ENCODE measurements at places on chromosomes 3 and 15.

DNA sequence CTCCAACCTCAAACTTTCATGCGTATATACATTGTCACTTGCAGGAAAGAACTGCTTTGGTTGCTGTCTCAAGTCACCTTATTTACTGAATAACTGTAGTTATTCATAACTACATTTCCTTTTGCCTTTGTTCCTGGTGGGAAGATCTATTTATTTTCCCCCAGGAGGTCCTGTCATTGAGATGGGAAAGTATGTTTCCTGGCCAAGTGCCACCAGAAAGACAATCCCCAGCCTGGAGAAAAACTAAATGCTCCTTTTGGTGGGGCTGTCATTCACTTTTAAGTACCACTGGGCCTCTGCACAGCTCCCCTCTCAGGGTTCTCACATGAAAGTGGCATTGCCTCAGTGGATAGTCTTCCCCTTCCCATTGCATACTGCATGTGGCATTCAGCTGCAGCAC, 59.8 kb downstream of the LRRC3B start:
- peak; percentile 53 for DNase-seq

- DNase-seq = peak; percentile 94
Measured at GRCh38 chr3:35393901-35394799, 245.2 kb upstream of the ARPP21 start.

GRCh38 chr3:30457726-30458125, 148.7 kb upstream of the TGFBR2 start:
- no peak for DNase-seq

DNA sequence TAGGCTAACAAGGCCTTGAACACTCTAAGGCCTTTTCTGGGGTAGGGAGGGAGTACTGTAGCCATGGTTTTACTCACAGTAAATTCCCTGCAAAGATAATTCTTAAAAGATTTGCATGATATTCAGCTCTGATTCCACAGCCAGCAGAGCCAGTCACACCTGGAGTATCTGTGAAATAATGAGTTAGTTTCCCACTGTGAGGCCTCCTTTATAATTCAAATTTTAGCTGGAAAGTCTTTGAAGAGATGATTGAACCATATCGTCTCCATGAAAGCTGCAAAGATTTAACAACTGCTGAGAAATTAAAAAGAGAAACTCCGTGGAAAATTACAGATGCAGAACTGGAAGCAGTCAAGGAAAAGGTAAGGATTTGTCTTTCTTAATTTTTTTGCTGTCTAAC, 32.3 kb upstream of the DUT start:
- no peak for DNase-seq

DNA sequence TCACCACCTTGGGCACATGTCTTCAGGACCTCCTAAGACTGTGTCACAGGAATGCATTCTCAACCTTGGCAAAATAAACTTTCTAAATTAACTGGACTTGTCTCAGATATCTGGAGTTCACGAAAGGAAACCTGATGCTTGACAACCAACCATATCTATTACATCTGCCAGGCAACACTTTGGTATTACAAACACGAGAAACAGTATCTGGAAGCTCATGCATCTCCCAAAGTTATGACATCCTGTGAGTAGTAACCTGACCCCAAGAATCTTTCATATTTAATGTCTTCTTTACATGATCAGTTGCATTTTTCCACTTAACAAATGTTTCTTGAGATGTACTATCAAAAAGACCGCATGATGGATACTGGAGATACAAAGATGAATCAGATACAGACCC, 465.3 kb upstream of the AGTR1 start:
- DNase-seq = no peak

DNA sequence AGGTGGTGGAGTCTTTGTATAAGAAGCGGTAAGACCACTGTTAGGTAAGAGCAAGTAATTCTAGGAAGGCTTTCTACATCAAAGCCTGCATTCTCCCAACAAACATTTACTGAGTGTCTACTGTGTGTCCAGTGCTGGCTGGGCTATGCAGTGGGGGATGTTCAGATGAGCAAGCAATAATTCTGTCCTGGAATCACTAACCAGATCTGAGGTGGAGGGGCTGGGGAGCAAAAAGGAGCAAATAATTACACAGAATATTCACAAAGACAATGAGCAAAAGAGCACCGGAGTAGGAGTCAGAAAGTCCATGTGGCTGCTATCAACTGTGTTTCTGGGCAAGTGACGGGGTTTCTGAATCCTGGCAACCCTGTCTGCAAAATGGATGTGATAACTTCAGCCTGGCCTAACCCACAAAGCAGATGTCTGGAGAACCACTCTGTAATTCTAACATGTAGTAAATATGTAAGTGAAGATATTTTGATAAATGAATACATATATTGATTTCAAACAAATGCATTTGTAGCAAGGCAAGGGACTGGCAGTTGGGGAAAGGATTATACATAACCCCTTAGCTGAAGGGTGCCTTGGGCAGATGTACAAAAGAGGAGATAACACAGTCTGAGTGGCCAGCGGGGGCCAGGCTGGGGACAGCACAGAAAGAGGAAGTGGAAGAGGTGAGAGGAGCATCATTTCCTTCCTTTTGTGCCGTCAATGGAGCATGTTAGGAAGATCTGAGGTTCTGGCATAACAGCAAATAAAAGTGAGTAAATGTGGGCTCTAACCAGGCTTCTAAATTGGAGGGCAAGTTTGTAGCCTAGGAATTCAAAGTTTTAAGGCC, 28.8 kb downstream of the CYP8B1 start:
- DNase-seq = no peak

DNA sequence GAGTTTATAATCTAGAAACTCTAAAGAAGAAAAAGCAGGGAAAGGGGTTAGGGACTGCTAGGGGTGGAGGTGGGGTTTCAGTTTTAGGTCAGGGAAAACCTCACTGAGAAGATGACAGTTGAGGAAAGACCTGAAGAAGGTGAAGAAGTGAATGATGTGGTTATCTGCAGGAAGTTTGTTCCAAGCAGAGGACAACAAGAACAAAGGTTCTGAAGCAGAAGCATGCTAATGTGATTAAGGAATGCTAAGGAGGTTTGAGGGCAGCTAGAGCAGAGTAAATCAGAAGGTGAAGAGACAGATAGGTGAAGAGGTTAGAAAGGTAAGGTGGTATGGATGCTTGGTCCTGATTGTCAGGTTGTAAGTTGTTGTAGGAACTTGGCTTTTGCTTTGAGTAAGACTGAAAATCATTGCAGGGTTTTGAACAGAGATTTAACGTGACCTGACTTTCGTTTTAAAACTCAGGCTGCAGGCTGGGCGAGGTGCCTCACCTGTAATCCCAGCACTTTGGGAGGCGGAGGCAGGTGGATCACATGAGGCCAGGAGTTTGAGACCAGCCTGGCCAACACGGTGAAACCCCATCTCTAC, 8.6 kb downstream of the OXSR1 start:
- no peak for DNase-seq

DNA sequence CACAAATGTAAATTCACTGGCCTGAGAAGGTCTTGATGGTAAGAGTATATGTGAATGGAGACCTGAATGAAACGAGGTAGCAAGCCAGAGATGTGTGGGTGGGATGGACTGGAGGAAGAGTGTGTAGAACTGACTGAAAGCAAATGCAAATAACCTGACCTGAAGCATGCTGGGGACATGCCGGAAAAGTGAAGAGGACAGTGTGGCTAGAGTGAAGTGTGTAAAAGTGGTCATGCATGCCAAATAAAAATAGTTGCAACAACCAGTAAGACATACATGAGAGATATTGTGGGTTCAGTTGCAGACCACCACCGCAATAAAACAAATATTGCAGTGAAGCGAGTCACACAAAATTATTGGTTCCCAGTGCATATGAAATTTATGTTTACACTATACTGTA, 82.3 kb downstream of the LPP start:
- no peak for DNase-seq

DNA sequence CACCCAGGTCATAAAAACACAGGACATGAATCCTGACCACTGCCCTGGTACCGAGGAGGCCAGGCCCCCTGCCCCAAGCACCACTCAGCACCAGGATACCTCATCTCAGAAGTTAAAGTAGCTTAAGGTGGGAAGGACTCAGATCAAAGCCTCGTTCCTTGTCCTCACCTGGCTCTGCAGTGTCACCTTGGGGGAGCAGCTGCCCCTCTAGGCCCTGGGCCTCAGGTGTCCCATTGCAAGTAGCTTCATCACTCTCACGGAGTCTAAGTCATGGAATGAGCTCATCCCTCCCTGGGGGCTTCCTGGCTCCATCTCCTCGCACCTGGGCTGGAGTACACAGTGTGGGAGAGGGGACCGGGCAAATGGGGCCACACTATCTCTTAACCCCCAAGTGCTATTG, 148.0 kb downstream of the TPRA1 start:
- DNase-seq = no peak

DNA sequence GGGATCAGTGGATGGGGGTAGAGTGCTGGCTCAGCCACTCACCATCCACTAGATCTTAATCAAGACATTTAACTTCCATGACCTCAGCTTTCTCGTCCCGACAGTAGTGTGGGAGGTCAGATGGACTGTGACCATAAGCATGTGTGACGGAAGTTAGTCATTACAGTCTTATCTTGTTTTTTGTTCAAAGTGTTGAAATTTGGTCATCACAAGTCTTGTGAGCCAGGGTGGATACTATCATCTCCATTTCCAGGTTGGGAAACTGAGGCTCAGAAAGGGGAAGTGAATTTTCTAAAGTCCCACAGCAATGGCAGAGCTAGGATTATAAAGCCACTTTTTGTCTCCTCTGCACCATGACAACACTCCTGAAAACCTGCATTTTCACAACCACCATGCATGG, 32.0 kb upstream of the ITGA11 start:
- DNase-seq = no peak

GRCh38 chr3:185549122-185549521, 3.3 kb downstream of the LIPH start:
- peak; percentile 47 for DNase-seq

DNA sequence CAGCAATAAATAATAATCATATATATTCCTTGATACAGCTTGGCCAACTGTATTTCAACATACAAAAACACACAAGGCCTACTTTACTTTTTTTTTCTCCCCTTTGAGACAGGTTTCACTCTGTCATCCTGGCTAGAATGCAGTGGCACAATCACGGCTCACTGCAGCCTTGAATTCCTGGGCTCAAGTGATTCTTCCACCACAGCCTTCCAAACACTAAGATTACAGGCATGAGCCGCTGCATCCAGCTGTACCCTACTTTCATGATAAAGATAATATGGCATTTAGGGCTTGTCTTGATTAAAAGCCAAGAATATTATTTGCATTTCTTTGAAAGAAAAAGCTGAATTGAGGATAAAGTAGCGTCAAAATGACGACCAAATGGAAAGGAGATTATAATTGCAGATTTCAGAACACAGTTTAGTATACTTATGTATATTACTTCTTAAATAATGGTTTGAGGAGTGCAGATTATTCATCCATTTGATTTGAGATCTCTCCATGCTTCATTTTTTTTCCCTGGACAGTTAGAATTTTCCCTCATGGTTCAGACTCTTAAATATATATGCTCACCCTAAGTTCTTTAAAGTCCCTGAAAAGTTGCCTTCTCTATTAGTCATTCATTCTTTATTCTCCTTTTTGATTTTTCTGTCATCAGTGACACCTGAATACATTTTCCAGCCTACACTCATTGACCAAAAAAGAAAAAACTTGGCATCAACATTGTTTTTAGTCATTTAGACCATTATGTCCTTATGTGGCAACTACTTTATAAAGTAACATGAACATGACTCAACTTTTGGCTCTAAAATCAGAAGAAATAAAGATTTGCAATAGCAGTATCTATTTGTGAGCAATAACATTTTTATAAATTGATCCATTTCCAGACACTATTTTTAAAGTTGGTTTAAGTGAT, 48.5 kb upstream of the MLF1 start:
- no peak for DNase-seq

- no peak for DNase-seq
Measured at GRCh38 chr3:56355570-56356185, 112.6 kb downstream of the ERC2 start.

GRCh38 chr15:60477164-60477563, 1.8 kb downstream of the ICE2 start:
- DNase-seq = no peak

GRCh38 chr3:102224171-102224570, 210.6 kb upstream of the ZPLD1 start:
- DNase-seq = no peak

- DNase-seq = no peak
Measured at GRCh38 chr3:78668302-78668701, 1099.5 kb downstream of the ROBO1 start.
